ENCODE measurements at places on chromosomes 16 and 17. TPM values are rescaled to one million over a fixed set of nuclear protein-coding genes. Genes with fewer than 3 reads are reported as not detected.

Gene IL17C
- not detected for total RNA-seq

Gene TTC19
- total RNA-seq: 39.7 TPM

Gene CRISPLD2
- total RNA-seq: not detected

Gene CSH1
- total RNA-seq: not detected

Gene SLFN12
- total RNA-seq: 8.6 TPM

Gene CNTROB
- 45.7 TPM for total RNA-seq

DNA sequence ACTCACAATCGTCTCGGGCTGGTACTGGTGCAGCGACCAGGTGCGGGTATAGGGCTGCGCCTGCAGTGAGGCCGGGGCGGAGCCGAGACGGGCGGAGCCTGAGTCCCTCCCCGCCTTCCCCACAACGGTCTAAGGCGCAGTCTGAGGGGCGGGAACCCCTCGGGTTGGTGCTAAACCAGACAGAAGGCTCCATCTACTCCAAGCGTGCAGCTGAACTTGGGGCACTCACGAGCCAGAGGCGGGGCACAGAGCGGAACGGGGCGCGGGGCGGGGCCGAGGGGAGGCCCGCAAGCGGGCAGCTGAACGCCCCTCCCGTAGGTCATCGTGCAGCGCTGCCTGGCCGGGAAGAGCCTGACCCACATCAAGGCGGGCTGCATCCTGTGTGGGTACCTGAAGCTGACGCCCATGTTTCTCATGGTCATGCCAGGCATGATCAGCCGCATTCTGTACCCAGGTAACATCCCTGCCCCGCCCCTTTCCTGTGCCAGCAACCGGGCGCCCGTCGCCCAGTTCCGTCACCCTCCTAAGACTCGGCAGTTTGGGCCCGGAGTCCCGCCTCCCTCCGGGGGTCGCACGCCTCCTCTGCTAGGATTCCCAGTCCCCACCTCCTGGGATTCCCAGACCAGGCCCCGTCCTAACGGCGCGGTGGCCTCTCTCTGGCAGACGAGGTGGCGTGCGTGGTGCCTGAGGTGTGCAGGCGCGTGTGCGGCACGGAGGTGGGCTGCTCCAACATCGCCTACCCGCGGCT, 5.0 kb downstream of the SLC5A2 start:
- peak; percentile 71 for DNase-seq

DNA sequence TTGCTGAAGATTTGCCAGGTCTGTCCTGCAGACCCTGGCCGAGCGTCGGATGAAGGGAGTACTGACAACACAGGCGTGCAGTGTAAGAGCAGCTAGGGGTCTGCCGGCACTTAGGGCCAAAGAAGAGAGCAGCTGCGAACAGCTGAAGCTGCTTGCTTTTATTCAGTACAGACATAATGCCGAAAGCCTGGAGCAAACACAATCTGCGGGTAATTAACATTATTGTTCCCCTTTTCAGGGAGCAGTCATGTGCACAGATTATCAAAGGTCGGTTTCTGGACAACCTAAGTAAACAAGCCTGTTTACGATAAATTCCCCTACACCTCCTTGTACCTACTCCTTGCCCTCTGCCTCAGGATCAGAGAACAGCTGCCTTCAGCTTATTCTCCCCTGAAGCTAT, 12.0 kb upstream of the KRT23 start:
- DNase-seq: no peak

GRCh38 chr17:33210285-33210684, 82.8 kb downstream of the ASIC2 start:
- DNase-seq: no peak

DNA sequence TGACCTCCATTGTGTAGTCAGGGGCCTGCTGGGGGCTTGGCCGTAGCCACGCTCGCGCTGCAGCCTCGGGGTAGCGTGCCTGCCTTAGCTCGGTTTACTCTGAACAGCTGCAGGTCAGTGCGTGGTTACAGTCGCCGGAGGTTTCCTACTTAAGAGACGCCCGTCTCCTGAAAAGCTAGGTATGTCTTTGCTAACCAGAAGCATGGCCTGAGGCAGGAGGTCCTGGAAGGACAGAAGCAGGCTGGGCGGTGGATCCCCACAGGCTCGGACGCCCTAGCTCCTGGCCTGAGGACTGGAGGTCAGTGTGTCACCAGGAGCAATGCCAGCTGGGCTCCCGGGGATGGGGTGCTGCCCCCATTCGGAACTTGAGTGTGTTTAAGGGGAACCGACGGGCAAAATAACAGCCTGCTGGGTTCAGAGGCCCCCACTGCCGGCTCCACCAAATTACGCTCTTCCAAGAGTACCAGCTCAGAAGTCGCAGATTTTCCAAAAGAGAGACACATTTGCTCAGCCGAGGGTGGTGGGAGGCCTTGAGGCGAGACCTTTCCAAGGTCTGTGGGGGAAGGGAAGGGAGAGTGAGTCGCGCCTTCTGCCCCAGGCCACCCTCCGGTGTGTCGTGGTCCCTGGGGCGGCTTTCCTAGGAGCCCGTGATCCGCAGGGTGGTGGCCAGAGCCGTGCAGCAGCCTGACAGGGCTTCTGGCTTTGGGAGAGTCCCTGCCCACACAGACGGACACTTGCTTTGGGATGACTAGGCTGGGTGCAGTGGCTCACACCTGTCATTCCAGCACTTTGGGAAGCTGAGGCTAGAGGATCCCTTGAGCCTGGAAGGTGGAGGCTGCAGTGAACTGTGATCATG, 3.9 kb upstream of the GNG13 start:
- DNase-seq: no peak

- DNase-seq: no peak
Measured at GRCh38 chr17:31318851-31319661, 2.4 kb downstream of the EVI2A start.

All from activated naive CD8-positive, alpha-beta T cell treated with anti-CD3 and anti-CD28 coated beads for 36 hours (primary cell).